ENCODE measurements at places on chromosomes 5 and 9.
A peak's percentile ranks its signal among the peaks of the same experiment; 100 is the strongest.

DNA sequence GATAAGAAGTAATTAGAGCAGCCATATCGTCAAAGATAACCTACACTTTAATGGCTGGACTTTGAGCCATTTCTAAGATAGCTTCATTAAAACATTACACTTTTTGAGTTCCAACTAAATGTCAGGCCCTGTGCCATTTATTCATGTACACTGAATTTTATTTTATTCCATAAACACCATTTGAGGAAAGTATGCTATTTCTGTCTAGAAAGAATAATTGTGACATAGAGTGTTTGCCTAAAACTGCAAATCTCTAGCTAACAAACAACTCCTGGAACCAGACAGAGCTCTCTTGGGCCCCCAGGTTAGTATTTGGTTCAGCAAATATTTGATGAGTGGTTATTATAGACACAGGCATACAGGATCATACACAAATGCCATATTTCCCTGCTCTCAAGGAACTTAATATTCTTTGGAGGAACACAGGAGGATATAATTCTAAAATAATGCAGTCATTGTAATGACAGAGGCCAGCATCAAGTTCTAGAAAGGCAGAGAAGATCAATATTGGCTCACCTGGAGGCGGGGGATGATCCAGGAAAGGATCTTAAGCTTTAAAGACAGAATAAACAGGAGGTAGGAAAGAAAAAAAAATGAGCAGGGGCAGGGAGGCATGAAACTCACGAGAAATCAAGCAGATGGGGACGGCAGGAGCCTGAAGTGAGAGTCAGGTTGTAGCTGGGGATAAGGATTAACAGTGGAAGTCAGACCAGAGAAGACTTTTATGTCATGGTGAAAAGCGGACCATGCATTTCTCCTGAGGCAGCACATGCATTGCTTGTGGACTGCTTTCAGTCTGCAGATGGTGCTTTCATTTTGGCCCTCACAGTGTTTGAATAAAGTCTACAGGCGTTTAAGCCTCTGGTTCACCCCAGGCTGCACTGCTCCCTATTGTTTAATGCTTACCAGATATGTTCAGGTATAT lies 127.7 kb downstream of the GCNT1 start:
- peak; percentile 34 for DNase-seq

- peak; percentile 54 for DNase-seq
Observed at GRCh38 chr9:70044490-70045307, 1.1 kb downstream of the MAMDC2 start.

GRCh38 chr5:53288511-53288910 lies 179.0 kb upstream of the MOCS2 start:
- DNase-seq, result no peak

GRCh38 chr5:171684169-171684568 lies 101.4 kb upstream of the SMIM23 start:
- no peak for DNase-seq

- no peak for DNase-seq
Observed at GRCh38 chr5:9062873-9063272, 483.0 kb downstream of the SEMA5A start.

DNA sequence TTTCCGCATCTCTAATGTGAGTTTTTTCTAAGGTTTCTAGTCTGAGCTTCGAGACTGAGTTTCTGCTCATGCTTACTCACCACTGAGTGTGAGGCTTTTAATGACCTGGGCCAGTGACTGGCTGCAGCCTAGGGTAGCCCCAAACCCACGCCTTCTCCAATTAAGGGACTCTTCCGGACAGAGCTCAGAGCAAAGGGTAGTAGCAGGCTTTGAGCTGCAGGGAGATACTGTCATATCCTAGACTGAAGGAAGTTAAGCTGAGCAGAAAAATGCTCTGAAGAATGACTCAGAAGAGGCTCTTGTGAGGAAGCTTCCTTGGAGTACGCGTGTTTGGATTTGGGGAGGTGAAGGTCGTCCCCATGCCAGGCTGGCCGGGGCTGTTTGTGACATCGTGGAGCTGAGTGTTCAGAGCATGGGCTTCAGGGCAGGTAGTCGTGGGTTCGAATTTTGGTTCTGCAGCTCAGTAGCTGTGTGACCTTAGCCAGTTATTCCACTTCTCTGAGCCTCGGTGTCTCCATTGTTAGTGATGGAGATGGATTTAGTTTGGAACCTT lies 3.5 kb downstream of the USP20 start:
- no peak for DNase-seq

- DNase-seq, result no peak
Observed at GRCh38 chr5:148306446-148306845, 5.8 kb upstream of the SPINK7 start.

DNA sequence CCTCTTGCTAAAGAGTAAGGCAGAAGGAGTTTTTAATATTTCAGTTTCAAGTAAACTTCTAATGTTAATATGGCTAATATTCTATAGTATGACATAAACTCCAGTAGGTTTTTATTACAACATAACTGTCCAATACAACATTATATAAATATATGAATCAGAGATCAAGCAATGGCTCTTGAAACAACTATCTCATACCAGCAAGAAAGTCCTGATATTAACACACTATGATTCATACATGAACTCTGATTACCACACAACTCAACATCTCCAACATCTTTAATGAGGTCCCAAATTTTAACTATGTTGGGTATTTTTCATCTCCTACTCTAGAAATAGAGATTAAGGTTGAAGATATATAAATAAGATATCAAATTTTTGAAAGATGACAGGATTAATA lies 878.3 kb downstream of the TLE1 start:
- DNase-seq, result no peak

DNA sequence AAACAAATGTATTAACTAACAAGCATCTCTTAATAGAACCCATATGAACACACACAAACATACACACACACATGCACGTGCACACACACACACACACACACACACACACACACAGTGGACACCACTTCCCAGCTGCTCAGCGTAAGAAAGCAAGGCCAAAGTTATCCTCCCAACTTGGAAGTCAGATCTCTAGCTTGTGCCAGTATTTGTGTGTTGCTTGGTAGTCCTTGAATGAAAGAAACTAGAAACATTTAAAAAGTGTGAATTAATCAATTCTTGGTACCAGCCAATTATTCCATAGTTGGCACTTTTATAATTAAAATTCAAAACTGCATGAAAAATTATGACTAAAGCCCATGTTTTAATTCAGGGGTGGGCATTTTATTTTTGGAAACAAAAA lies 178.1 kb downstream of the TMEM161B start:
- DNase-seq, result no peak

DNA sequence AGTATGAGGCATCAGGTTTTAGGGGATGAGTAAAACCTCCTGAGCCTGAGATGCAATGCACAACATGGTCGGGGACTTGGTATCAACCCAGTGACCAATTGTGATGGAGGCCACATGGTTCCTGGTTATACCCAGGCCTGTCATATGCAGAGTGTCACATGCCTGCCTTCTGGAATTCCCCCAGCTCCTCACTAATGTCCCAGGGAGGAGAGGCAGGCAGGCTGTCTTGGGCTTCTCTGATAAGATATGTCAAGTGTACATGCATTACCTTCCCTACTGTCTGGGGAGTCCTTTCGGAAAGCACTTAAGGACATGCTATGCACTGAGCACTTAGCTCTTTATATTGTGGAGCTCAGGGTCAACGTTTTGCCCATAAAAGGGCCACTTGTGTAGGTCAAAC lies 14.2 kb upstream of the PALM2AKAP2 start:
- DNase-seq, result no peak

- no peak for DNase-seq
Observed at GRCh38 chr9:133758228-133758627, 20.1 kb upstream of the SARDH start.

DNA sequence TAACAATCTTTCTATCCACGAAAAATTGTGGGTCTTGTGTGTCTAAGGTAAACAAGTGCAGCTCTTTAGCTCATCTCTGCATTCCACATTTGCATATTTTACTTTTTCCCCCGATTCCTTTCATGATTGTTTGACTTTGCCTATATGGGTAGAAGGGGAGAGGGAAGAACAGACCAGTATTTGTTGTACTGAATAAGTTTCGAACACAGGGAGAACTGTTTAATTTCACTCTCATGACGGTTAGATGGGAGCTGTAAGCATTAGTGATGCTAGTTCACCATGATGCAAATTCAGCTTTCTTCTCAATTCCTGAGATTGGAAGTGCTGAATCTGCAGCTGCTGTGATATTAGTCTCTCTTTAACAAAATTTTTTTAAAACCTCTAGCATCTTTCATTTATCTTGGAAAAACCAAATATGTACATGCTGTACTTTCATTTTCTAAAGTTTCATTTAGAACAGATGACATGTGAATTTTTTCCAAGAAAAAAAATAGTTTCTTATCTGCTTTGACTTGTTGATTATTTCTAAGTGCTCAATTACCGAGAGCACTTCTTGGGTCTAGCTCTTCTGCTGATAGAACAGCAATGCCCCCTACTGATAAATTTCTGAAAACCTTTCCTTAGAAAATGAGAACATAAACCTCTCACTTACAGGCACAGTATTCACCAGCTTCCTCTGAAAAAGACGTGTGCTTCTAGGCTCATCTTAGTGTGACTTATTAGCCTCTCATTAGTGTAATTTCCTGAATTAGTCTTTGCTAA lies 149.5 kb downstream of the BAAT start:
- DNase-seq, result peak; percentile 45

- no peak for DNase-seq
Observed at GRCh38 chr9:131999692-132000551, 79.7 kb downstream of the MED27 start.

- DNase-seq, result peak; percentile 27
Observed at GRCh38 chr9:27292659-27293405, 4.1 kb downstream of the EQTN start.

- DNase-seq, result no peak
Observed at GRCh38 chr5:31452314-31452713, 79.6 kb downstream of the DROSHA start.

DNA sequence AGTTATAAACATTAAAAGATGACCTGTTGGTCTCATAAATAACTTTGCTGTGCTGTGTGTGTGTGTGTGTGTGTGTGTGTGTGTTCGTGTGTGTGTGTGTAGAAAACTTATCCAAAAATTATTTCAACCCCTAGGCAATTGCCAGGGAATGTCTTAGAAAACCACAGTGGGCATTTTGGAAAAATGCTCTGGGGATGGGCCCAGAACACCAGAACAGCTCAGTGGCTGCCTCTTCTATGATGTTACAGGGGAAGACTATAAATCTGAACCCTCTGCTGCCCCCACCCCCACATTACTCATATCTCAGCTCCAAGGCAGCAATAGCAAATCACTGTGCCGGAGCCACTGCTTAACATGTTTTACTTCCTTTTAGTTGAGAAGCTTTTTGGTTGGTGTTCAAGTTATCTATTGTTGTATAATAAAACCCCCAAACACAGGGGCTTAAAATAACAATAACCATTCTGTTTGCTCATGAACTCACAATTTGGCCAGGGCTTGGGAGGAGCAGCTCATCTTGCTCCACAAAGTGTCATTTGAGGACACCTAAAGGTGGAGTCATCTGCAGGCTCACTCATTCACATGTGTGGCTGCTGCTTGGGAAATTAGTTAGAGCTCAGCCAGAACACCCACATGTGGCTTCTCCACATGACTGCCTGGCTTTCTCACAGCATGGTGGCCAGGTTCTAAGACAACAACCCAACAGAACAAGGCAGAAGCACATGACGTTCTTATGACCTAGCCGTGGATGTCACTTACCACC lies 40.4 kb downstream of the ACTBL2 start:
- peak; percentile 42 for DNase-seq

DNA sequence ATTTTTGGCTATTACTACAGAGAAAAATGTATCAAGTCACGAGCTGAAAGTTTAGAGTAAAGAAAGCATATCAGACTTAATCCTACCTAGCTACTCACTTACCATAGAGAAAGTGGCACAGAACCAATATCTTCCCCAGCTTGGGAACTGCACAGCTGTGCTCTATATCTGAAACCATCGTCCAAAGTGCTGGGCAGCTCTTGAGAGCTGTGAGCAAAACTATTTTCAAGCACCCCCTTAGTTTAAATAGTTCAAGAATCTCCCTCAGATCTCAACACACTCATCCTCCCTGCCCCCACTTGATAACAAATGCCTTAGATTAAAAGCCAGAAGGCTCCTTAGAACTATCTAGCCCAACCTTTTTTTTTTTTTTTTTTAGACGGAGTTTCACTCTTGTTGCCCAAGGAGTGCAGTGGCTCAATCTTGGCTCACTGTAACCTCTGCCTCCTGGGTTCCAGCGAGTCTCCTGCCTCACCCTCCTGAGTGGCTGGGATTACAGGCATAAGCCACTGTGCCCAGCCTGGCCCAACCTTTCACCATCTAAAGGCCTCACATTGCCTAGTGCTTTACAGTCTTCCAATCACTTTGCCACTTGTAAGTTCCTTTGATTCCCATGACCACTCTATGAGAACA lies 94.2 kb upstream of the APC start:
- no peak for DNase-seq

DNA sequence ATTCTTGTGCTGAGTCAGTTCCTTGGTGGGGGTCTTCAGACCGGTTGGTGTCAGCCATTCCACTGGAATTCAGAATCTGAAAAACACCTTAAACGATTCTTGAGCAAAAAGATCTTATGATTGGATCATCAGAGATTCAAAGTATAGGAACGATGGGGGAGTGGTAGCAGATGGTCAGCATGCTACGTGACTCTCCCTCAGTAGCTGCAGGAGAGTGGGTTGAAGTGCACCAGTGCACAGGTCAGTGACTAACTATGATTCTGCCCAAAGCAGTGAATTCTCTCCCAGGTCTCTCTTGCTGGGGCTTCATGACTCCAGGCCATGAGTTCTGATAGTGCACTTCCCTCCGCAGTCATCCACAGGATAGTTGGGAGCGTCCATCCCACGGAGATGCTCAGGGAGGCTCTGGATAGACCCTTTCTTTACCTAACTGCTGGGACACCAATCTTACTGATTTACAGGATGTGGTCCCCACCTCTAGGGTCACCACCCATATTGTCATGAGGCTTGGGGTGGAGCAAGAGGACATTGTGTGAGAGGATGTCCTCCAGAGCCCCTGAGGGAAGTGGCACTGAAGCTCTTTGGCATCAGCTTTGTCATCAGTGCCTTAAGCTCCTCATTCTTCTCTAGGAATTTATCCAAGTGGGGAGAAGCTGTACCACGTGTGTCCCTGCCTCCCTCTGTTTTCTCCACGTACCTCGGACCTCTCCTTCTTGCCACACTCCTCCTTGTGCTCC lies 62.0 kb downstream of the RASGRF2 start:
- no peak for DNase-seq

DNA sequence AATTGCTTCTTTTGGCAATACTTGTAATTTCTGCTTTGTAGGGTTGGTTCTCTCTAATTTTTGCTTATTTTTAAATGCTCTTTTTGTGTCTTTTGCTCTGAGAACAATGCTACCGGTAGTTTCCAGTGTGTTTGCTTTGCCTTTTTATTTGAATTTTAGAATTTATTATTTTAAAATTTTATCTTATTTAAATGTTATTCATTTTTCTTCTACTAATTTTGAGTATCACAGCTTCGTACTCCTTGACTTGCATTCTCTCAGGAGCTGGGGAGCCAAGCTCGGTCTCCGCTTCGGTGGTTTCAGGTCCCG lies 45.9 kb downstream of the ANXA2R start:
- no peak for DNase-seq

- DNase-seq, result no peak
Observed at GRCh38 chr5:137212471-137212870, 286.7 kb downstream of the SPOCK1 start.

DNA sequence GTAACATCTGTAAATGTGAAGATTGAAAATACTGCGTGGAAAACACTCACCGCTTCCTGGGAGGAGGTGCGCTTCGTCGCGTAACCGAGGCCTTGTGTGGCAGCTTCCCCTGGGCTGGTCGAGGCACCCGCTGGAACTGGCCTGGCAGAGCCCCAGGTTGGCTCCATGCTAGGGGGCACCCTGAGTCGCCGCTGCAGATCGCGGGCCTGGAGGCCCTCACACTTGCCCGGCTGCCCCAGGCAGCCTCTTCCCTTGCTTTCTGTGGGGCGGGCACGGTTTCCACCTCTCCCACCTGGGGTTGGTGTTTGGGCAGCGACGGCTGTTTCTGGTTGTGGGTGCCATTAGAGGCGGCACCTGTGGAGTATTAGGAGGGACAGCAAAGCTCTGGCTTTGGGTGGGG lies 852 bp downstream of the ZNF354C start:
- DNase-seq, result no peak
